ENCODE measurements at places on chromosomes 4 and X. TPM values are rescaled to one million over a fixed set of nuclear protein-coding genes. Genes with fewer than 3 reads are reported as not detected.

- no peak for DNase-seq
Measured at GRCh38 chrX:151687635-151688034, 7.6 kb upstream of the PRRG3 start.

- no peak for DNase-seq
Measured at GRCh38 chrX:18941896-18942295, 42.0 kb downstream of the PHKA2 start.

DNA sequence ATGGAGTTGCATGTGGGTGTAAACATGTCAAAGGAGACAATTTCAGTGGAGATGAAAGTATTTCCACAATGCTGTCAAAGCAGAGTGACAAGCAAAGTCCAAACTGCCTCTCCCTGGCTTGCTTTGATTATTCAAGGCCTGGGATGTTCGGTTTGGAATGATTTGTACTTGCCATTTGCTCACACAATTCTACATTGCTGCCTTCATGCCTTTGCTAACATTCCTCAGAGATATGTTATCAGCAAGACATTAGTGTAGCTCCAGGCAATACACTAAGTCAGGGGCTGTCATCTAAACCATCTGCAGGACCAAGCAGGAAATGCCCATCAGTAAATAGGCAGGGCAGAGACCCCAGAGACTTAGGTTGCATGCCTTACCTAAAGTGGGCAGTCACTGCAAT, 79.6 kb upstream of the C1QTNF7 start:
- no peak for DNase-seq

DNA sequence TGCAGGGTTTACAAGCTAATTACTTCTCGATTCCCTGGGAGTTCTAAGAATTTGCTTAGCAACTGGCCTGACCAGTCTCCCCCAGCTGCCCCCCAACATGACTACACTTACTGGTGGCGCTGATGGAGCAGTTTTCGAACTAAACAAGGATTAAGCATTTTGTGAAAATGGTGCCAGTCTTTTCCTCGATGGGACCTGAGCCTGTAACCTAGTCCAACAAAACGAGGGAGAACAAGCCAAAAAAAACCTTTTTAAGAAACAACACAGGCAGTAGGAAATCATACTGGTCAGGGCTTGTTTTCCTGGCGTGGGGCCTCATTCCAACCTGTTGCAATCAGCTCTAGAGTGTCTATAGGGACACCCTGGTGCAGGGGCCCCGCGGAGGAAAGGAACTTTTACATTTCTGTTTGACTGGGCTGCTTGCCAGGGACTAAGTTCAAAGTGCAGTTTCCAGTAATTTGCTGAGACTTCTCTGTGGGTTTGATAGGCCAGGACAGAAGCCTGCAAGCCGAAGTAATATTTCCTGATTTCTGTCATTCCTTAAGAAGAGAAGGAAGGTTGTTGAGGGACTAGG, 158.7 kb downstream of the SPRY1 start:
- DNase-seq = peak; percentile 85

DDIT4L gene
- polyA plus RNA-seq = 2.9 TPM

NPY2R gene
- polyA plus RNA-seq = 0.47 TPM

All from right renal pelvis (tissue), 4 donors.